MV-4-11 (cell line): ENCODE measurements at places on chromosomes 3 and 15.

GRCh38 chr15:88498996-88499395 lies 31.5 kb downstream of the MRPS11 start:
- no peak for DNase-seq

GRCh38 chr15:58777107-58777506 lies 6.0 kb downstream of the MINDY2 start:
- no peak for DNase-seq

DNA sequence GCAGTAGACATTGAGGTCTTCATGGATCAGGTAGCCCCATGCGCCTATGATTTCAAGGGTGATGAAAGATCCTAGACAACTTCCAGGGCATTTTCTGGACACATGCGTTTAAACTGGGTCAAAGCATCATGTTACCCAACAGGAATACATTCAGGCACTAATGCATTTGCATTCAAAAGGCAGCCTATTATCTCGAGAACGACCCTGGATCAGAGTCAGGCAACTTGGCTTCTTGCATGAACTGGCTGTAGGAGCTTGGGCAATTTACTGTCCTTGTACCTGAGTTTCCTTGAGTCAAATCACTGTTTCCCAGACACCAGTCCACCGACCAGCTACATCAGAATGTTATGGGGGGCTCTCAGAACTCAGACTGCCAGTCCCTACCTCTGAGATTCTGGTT lies 51.5 kb upstream of the CHST2 start:
- DNase-seq = no peak

- DNase-seq = no peak
These were observed 2.2 kb downstream of the ICE2 start for GRCh38 chr15:60476713-60477112.

GRCh38 chr3:13305623-13306022 lies 114.5 kb downstream of the NUP210 start:
- DNase-seq = no peak

DNA sequence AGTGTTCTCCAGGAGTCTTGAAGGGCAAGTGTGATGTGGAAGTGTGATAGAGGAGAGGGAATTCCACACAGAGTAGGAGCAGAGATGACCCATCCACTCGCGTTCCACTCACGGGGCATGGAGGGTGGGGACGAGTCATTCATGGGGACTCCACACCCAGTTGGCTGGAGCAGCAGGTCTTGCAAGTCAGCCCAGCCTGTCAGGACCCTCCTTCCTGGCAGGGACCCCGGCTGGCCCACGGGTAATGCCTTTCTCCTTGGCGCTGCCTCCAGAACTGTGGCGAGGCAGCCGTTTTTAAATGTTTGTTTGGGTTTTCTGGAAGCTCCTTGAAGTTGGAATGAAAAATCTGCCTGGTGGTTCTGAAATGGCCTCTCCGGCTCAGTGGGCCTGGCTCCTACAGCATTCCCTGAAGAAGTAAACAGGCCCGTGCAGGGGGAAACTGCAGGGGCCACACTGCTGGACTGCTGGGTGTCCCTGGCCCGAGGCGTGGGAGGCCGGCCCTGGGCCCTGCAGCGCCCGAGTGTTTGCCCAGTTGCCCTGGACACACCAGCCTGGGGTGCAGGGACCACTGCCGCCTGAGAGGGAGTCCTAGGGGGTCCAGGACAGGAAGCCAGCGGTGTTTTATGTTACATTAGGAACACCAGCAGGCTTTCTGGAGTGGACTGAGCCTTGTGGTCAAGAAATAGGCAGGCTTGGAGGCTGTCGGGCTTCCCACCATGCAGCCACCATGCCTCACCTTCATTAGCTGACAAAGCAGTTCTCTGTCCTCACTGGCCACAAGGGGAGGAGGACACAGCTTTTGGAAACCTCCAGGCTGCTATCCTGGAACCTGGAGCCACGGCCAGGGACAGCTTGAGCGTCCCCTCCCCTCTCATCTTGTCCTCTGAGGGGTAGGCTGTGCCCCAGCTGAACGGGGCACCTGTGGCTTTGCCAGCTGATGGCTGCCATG lies 61.3 kb downstream of the CEMIP start:
- no peak for DNase-seq

DNA sequence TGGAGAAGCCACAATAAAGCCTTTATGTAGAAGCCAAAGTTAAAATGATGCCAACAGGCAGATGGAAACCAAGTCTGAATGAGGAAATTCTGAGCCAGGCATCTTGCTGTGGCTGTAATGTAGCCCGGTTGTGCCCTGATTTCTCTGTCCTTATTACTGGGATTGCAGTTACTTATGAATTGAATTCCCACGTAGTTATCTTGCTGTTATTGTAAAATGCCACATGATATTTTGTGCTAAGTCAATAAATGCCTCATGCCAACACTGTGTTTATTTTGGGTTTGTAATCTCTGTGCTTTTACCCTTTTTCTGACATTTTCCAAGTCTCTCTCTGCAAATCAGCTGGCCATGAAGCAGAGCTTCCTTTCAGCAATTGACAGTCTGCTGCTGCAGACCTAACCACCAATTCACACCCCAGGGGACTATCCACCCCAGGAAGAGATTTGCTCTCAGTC lies 486.1 kb upstream of the GOLIM4 start:
- no peak for DNase-seq

- no peak for DNase-seq
These were observed 107.6 kb downstream of the PIK3CB start for GRCh38 chr3:138726946-138727730.

DNA sequence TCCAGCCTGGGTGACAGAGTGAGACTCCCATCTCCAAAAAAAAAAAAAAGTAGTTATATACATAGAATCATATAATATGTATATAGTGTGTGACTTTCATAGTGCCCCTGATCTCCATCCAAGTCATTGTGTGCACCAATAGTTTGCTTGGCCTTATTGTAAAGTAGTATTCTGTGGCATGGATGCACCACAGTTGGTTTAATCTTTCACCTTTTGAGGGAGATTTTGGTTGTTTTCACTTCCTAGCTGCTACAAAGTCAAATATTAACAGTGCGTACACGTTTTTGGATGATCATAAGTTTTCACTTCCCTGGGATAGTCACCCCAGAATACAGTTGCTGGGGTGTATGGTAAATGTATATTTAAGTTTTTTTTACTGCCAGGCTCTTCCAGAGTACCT lies 162.8 kb downstream of the PTPRG start:
- DNase-seq = no peak

- DNase-seq = peak; percentile 66
These were observed at the start of gene PXYLP1 for GRCh38 chr3:141231101-141231951. PXYLP1 (plus strand) TSS chr3:141231825; CDS start chr3:141260176, 28,351 bp downstream.
